ENCODE measurements at places on chromosomes 1 and 21. TPM values are rescaled to one million over a fixed set of nuclear protein-coding genes. Genes with fewer than 3 reads are reported as not detected.

The TSACC gene
- not detected for total RNA-seq

The EFNA3 gene
- 4.2 TPM for total RNA-seq

The PEAR1 gene
- 0.31 TPM for total RNA-seq

The SPATC1L gene
- 7.4 TPM for total RNA-seq

The FCGR3A gene
- 0.55 TPM for total RNA-seq

The OR2L5 gene
- total RNA-seq, result not detected

The HES5 gene
- 0.25 TPM for total RNA-seq

The BATF3 gene
- total RNA-seq, result 6.6 TPM

The FOXO6 gene
- total RNA-seq, result not detected

The PCP4 gene
- total RNA-seq, result not detected

The GCSAML gene
- not detected for total RNA-seq

The DDOST gene
- total RNA-seq, result 149 TPM

The STYXL2 gene
- not detected for total RNA-seq

The DNASE2B gene
- total RNA-seq, result not detected

The CXADR gene
- total RNA-seq, result 0.34 TPM

The C1orf210 gene
- not detected for total RNA-seq

The SLC45A1 gene
- 0.25 TPM for total RNA-seq

The MANEAL gene
- 0.91 TPM for total RNA-seq

The ANKRD34A gene
- total RNA-seq, result 3.2 TPM

The BCAR3 gene
- 1.5 TPM for total RNA-seq

All from activated naive CD4-positive, alpha-beta T cell treated with anti-CD3 and anti-CD28 coated beads, Interleukin-2, amount 10 ng/mL, durations not matched to agents 5 hours and 36 hours (primary cell).